Activated naive CD4-positive, alpha-beta T cell treated with anti-CD3 and anti-CD28 coated beads, Interleukin-2, amount 50 U/mL, for 16 hours (primary cell): ENCODE measurements at places on chromosomes 4 and X.

- DNase-seq, result peak; percentile 17
Observed at GRCh38 chrX:132480581-132481203, 8.1 kb downstream of the MBNL3 start.

- no peak for DNase-seq
Observed at GRCh38 chr4:91525621-91526020, 778.1 kb upstream of the GRID2 start.

DNA sequence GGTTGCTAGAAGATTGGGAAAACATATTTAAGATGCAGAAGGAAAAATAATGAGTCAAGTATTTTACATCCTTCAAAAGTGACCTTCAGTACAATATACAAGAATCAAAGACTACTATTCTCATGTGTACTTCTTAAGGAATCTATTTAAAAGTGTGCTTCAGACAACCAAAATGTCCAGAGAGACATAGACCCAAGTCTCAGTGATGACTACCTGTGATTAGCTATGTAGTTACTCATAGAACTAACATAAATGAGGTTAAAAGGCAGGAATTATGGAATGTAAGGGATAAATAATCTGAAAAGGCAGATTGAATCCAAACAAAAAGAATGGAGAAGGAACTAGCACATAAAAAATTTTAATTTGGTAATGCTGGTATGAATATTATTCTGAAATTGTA lies 634.7 kb upstream of the FAM241A start:
- DNase-seq, result no peak

DNA sequence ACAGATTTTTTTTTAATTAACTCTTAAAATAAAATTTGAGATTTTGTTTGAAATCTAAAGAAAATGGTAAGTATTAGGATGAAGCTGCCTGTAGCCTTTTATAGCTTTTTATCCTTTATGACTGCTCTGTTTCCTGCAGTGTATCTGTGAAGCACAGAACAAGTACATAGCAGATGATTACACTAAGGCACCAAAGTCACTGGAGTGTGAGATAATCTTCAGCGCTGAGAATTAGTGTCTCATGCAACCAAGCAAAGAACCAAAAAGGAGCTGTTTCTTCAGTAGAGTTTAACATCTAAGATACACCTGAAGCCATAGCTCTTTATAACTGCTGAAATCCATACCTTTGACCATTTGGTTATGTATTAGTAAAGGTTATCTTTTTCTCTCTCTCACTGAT lies 1989.8 kb upstream of the PCDH10 start:
- no peak for DNase-seq

DNA sequence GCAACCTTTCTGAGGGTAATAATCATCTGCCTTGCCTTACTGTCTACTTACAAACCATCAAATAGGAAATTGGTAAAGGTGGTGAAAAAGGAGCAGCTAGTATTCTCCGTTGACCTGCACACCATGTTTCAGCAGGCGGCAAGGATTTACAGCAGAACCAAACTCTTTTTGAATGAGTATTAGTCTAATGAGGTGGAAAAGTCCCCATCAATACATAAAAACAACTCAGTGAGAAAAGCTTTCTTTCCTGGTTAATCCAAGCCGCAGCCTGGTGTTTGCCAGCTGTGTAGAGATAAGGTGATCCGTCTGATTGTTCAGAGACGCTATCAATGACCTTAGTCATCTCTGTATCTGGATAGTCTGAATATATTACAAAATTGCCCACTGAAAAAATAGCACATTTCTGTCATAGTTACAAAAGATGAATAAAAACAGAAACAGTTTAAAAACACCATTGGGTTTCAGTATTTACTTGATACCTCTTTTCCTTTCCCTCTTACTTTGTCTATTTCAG lies 110.4 kb upstream of the TBC1D9 start:
- DNase-seq, result no peak

GRCh38 chr4:144715230-144715629 lies 69.3 kb downstream of the HHIP start:
- DNase-seq, result no peak

GRCh38 chr4:33998291-33998690 lies 2246.0 kb downstream of the ARAP2 start:
- no peak for DNase-seq

- no peak for DNase-seq
Observed at GRCh38 chr4:6732441-6733357, 16.7 kb downstream of the BLOC1S4 start.

DNA sequence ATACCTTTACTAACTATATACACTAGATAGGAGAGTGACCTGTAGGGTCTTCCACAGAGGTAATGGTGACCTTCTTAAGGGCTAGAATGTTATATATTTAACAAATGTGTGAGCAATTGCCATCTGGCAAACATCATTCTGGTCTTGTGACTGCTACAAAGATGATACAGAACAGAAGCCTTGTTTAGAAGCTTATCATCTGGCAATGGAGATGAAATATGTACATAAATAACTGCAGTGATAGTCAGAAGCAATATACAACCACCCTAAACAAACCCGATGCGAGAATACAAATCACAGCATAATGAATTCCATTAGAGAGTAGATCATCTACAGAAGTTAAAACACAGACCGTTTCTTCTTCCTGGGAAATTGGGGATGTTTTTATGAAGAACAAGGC lies 952.7 kb upstream of the SLIT2 start:
- DNase-seq, result no peak

- no peak for DNase-seq
Observed at GRCh38 chrX:446245-446644, 59.5 kb upstream of the PPP2R3B start.

DNA sequence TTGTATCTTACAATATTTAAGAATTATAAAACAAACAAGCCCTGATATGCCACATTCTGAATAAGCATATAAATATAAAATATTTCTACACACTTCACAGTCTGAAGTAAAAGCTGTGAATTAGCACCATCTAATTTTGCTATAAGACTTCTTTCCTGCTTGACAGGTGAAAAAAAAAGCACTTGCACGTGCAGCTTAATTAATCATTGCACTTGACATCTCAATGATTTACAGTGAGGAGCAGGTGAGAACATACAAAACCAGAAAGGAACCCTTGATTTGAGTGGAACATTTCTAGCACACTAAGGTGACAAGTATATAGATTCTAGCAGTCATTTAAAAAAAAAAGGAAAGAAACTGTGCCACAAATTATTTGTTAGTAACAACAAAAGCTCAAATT lies 47.9 kb downstream of the CHIC2 start:
- DNase-seq, result no peak

DNA sequence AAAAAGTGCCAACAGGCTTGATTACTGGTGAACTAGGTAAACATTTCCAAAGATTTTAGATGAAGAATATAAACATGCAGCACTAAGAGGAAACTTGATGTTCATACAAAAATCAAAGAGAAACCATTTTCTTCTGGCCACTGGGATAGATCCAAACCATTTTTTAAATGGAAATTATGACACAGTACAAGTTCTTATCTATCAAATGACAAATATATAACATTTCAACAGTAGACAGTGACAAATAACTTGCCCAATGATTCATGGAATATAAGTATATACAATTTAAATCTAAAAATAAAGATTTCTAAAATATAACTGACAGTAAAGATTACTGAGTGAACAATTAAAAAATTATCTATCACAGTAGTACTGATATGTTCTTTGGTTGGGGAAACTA lies 151.1 kb downstream of the CDS1 start:
- no peak for DNase-seq

DNA sequence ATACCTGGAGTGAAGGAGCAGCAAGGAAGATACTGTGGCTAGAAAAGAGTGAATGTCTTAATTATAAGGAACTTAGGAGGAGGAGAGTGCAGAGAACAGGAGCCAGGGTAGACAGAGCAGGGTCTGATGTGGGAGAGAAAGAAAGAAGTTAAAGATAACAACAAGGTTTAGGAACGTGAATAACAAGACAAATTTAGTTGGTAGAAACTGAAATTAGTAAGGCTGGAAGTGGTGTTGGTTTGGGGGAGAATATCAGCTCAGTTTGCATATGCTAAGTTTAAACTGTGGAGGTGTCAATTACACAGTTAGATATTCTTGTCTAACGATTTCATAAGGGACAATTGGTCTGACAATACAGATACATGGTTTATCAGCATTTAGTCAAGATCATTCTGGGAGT lies 1123.7 kb upstream of the PABPC4L start:
- no peak for DNase-seq

DNA sequence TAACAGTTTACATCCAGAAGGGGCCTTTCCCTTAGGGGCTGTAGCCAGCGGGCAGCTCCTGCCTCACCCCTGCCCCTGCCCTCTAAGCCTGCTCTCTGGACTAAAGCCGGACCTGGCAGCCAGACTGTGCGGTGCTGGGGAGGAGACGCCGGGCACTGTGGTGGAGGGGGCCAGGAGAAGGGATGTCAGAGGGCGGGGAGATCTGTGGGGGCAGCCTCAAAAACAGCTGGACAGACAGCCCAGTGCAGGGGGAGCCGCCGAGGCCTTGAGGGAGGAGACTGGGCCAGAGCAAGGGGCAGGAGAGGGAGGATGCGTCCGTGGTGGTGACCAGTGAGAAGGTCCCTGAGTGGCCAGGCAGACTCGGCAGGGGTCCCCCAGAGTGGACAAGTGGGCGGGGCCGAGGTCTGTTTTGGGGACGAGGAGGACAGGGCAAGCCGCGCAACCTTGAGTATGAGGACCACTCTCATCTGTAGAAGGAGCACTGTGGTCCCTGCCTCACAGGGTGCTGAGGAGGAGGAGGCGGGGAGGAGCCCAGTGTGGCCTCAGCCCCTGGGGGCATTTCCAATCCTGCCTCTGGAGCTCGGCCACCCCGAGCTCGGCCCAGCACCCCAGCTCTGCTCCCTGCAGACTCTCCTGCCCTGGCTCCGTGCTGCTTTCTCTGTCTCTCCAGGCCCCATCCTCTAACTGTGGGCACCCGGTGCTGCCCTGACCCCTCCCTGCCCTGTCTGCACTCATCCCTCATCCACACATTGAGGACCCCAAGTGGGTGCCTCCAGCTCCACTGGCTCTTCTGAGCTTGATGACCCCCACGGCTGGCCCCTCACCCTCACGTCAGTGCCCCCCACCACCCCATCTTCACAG lies 59.2 kb upstream of the NKX1-1 start:
- no peak for DNase-seq

DNA sequence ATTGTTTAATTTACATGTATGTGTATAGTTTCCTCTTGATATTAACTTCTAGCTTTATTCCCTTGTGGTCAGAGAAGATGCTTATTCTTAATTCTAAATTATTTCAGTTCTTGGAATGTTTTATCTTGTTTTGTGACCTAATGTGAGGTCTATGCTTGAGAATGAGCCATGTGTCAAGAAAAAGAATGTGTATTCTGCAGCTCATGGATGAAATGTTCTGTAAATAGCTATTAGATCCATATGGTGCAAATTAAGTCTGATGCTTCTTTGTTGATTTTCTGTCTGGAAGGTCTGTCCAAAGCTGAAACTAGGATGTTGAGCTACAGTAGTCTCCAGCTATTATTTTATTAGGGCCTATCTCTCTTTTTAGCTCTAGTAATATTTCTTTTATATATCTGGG lies 187.3 kb upstream of the RASGEF1B start:
- DNase-seq, result no peak

- DNase-seq, result no peak
Observed at GRCh38 chr4:144456196-144456595, 189.8 kb upstream of the HHIP start.

DNA sequence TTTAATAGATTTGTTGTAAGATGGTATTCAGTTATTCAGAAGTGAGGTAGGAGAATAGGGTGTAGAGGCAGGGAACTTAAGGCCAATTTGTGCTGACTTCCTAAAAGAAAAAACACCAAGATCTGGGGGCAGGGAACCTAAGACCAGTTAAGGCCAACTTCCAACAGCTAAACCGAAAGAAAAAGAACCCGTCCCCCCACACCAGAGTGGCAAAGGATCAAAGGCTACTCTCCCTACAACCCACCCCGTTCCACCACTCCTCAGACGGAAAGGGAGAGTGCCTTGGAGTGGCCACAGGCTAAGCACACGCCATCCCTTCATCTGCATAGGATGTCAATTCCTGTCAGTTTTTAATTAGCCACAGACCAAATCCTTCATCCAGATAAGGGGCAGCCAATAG lies 3.7 kb upstream of the ZNF718 start:
- no peak for DNase-seq

- no peak for DNase-seq
Observed at GRCh38 chr4:3225936-3226335, 23.0 kb upstream of the MSANTD1 start.

- DNase-seq, result no peak
Observed at GRCh38 chr4:177190995-177191580, 118.6 kb upstream of the NEIL3 start.

DNA sequence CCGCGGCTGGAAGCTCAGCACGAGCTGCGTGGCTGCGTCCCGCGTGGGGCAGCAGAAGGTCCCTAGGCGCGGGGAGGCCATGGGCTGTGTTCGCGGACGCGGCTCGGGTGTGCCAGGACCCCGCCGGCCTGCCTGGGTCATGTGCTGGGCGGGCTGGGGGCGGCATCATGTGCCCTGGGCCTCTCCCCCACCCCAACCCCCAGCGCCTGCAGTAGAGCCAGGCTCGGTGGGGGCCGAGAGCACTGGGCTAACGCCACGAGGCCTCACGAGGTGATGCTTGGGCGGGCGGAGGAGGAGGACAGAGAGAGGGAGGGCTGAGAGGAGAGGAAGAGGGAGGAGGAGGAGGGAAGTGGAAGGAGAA lies at the start of gene GPR143:
Gene GPR143 (minus strand): TSS at position 111 of the 361 bp plus-strand sequence. CDS start 30 bp downstream, at position 81.
- DNase-seq, result no peak

DNA sequence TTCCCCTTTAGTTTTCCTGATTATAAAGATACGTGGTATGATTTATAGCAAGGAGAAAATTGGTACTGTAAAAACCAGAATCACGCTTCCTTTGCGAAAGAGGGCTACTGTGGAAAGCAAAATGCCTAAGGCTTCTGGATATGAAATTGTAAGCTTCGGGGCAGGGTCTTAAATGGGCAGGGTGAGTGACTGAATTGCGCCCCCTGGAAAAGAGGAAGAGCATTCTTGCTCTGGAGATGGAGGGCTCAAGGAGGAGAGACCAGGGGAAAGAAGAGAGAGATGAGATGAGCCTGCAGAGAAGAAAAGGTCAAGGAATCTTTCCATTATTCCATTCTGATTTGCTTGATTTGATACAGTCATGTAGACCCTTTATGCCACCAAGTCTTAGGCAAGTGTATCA lies 13.1 kb upstream of the ETNPPL start:
- DNase-seq, result no peak

DNA sequence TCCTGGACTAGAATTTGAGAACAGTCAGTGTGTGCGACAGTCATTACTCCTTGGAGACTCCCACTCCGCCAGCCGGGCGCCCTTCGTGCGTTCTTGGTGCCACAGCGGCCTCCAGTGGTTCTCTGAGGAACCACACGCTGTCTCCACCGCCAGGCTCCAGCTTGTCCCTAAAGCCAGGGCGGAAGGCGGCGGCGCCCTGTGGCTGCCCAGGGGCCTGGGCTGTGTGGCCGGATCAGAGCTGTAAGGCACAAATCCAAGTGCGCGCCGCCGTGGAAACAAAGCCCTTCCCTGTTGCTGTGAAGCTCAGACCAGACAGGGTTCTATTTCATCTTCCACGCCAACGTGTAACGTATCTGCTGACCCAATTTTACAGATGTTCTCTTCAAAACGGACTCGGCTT lies 34.2 kb downstream of the IDS start:
- DNase-seq, result peak; percentile 60
